Activated effector memory CD4-positive, alpha-beta T cell treated with Interleukin-2 at 50 U/mL for 16 hours (primary cell): ENCODE measurements at places on chromosomes 1 and 21.

GRCh38 chr1:214305164-214305751, 24.3 kb downstream of the SMYD2 start:
- no peak for DNase-seq

DNA sequence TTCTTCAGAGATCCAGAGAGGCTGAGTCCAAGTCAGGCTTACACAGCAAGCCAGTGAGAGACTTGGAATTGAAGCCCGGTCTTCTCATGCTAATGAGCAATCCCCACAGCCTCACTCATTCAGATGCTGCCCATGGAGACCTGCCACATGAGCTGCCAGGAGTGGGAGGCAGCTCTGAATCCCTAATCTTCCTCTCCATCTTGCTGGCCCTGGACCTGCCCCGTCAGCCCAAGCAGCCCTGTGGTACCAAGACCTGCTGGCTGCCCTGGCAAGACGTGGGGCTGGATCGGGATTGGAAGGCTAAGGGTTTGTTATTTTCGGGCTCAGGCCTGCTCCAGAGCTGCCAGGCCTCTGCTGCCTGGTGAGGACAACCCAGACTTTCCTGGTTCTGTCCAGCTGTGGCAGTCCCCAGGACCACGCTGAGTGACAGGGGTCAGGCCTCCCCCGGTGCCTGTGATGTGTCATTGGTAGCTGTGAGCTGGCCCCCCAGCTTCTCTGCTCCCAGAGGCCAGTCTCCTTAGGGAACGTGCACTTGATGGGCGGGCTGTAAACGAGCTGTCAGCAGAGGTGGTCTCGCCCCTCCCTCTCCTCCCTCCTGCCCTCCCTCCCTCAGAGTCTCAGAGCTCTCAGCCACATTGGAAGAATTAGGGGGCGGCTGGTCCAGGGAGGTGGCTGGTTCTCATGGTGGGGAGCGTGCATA, 135.0 kb downstream of the FOXD2 start:
- no peak for DNase-seq

GRCh38 chr1:167137332-167137781, 43.5 kb downstream of the STYXL2 start:
- DNase-seq, result no peak

DNA sequence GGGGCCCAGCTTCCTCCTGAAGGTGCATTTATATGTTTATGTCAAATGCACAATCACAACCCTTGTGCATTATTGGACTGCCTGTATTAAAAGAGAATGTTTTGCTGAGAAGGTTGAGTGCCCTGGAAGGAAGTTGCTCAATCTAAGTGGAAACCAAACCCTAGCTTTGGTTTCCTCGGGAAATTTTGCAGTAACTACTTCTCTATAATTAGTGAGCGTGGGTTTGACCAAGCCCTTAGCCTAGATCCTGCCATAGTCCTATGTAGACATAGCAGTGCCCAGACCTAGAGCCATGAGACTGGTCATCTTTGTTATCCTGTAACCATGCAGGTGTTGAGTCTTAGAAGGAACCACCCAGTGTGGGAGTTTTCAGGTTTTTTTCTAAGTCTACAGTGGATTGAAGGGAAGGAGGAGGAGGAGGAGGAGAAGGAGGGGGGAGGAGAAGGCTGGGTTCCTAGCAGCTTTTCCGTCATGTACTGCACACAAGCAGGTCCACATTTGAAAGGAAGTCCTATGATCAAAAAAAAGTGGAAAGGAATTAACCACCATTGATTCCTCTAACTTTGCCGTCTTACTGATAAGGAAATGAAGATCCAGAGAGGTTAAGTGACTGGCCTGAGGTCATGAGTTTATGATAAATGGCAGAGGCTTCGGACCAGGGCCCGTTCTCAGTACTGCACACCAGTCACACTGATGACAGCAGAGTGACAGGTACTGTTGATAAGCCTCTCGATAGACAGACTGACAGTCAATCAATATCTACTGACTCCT, 72.2 kb upstream of the LYST start:
- DNase-seq, result no peak

GRCh38 chr1:24098943-24099638, 12.8 kb downstream of the MYOM3 start:
- DNase-seq, result no peak

DNA sequence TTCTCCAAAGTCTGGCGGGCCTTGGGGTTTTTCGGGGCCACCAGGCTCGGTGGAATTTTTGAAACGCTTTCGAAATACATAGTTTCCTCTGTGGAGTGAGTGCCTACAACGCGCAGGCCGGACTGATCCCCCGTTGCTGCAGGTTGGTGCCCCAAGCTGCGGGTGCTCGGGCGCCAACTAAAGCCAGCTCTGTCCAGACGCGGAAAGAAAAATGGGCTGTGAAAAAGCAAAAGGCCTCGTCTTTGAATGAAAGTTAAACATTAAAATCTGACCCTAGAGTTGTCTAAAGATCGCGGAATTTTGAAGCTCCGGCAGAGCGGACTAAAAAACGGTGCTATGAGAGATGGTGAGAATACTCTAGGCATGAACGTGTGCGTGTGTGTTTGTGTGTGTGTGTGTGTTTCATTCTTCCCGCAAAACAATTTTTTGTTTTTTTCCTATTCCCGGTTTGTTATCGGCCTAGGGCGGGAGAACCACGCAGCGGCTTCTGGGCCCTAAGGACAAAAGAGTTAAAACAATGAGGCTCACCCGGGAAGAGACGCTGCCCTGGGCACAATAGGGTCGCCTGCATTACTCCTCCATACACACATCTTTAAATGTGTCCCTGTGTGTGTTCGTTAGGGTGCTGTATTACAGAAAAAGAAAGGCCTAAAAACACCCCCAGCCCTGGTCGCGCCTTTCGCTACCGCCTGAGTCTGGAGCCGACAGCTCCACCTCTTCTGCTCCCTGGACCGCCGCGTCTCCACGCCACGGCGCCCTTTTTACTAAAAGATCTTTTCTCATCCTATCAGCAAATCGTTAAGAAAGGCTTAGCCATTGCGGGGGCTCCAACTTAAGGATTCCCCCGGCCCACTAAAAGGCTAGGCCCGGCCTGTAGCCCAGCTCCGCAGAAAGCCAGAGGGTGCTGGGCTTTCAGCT, 3.2 kb downstream of the TBX15 start:
- DNase-seq, result no peak

DNA sequence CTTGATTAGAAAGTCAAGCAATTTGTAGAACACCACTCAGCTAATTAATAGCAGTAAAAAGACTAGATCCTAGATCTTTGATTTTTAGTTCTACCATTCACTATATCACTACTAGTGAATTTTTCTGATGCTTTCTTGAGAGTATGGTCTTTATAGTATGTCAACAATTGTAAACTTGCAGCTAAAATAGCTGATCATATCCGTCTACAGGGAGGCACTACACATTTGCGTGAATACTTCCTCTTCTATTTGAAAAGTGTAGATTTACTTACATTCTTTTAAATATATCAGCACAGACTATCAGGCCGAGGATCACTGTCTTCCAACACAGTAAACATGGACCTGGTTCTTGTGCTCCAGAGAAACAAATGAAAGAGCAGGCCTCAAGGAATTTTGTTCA, 18.6 kb upstream of the PTPRC start:
- no peak for DNase-seq

GRCh38 chr21:29305561-29305960, 6.8 kb downstream of the BACH1 start:
- no peak for DNase-seq

DNA sequence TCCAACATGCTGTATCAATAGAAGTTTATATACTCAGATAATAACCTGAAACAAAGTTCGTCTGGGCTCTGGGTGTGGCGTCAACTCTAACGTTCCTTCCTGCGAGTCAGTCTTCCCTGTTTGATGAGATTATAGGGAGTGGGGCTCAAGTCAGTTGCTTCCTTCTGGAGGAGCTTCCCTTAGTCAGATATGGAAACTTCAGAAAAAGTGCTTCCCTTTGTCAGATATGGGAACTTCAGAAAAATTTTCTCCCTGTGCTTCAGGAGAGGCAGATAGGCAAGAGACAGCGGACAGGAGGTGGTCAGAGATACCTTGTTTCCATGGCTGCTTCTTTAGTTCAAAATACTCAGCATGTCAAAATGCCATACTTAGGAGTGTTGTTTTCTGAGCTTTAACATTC, 51.1 kb upstream of the PRDX6 start:
- no peak for DNase-seq
